ENCODE measurements at places on chromosomes 2 and 18. TPM values are rescaled to one million over a fixed set of nuclear protein-coding genes. Genes with fewer than 3 reads are reported as not detected.

The SOX11 gene
- not detected for total RNA-seq

- H3K27me3 ChIP-seq = no peaks in the 10 kb centered on the region
- peaks cover 6% of the 10 kb centered on the region for H3K4me1 ChIP-seq
- H3K36me3 ChIP-seq = no peaks in the 10 kb centered on the region
Measured at GRCh38 chr2:84417453-84418145, 41.5 kb downstream of the SUCLG1 start.

DNA sequence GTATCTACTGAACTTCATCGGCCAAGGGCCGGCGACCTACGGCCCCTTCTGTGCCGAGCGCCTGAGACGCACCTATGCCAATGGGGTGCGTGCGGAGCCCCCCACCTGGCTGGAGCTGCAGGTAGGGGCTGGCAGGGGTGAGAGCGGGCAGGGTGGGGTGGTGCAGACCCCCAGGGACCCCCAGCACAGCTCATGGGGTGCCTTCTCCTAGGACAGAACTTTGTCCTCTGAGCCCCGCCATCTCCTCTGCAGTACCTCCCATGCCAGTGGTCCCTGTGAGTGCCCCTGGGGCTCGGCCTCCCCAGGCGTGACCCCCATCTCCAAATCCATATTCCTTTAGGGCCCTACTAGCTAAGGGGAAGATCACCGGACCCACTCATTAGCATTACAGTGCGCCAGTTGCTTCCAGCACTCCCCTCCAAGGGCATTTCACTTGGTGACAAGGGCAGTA is 23.9 kb upstream of the GPR17 start:
- no peaks in the 10 kb centered on the region for H3K27me3 ChIP-seq
- H3K4me1 ChIP-seq = no peaks in the 10 kb centered on the region
- no peak overlapping the region for H3K4me3 ChIP-seq
- peak; percentile 6 for DNase-seq

The CRYBA2 gene
- total RNA-seq = 23.1 TPM

GRCh38 chr2:10303181-10303693 is 533 bp downstream of the HPCAL1 start:
- no peak for DNase-seq
- no peaks in the 10 kb centered on the region for H3K36me3 ChIP-seq
- H3K27me3 ChIP-seq = no peaks in the 10 kb centered on the region
- peaks cover 46% of the 10 kb centered on the region for H3K4me1 ChIP-seq

The NETO1 gene
- not detected for total RNA-seq

The AMER3 gene
- total RNA-seq = 0.33 TPM

DNA sequence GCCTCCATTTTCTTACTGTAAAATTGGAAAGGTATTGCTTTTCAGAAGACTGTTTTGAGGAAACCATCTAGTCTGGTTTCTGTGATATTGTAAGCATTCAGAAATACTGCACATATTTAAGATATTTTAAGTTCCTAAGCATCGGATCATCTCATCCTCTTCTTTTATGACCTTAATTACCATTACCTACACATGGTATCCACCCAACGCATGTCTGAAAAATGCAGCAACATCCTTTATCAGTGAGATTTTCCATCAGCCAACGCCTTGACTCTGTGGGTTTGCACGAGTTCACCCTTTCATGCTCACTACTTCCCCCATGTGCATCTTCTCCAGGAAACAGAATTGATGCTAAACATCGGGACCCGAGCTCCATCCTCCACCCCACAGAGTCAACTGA is 84.3 kb downstream of the COL4A4 start:
- H3K4me3 ChIP-seq = no peak overlapping the region
- DNase-seq = no peak
- H3K27ac ChIP-seq = no peak overlapping the region
- H3K36me3 ChIP-seq = no peaks in the 10 kb centered on the region
- no peaks in the 10 kb centered on the region for H3K27me3 ChIP-seq

GRCh38 chr2:85453571-85453970 is 35.1 kb downstream of the SH2D6 start:
- H3K4me3 ChIP-seq = no peak overlapping the region
- no peaks in the 10 kb centered on the region for H3K36me3 ChIP-seq
- no peaks in the 10 kb centered on the region for H3K27me3 ChIP-seq
- DNase-seq = no peak

DNA sequence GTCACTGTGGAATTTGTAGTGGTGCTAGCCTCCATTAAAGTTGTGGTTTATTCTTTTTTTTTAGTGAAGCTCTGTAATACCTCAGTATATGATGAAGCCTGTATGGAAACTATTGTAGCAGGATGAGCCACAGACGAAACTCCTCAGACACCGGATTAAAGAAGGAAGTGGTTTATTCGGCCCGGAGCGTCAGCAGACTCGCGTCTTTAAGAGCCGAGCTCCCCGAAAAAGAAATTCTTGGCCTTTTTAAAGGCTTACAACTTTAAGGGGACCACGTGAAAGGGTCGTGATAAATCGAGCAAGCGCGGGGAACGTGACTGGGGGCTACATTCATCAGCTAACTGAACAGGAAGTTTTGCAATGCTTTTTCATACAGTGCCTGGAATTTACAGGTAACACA is 8.1 kb upstream of the CCL20 start:
- DNase-seq = peak; percentile 38
- no peak overlapping the region for H3K27ac ChIP-seq
- no peaks in the 10 kb centered on the region for H3K36me3 ChIP-seq
- no peak overlapping the region for H3K4me3 ChIP-seq

The GPR45 gene
- not detected for total RNA-seq
